Left colon (tissue), 2 donors: ENCODE measurements at places on chromosomes 1 and 21.

DNA sequence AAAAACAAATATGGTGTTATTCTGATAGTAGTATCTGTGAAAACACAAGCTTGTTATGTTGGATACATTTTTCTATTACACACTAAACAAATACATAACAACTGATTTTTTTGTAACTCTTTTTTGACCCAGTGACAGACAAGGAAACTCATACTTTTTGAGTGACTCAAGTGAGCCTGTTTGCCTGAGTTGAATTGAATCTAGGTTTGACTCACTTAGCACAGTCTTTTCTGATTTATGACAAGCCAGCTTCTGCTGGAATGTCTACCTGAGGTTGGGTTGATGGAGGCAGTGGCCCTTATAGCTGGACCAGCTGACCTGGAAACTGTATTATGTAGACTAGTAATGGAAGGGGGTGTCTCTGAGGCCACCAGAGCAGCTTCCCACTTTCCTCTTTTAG, 4.2 kb upstream of the CLCA4 start:
- DNase-seq = no peak

- DNase-seq = no peak
Measured at GRCh38 chr1:14514739-14515138, 83.7 kb upstream of the KAZN start.

- DNase-seq = no peak
Measured at GRCh38 chr21:18164483-18164882, 80.2 kb upstream of the CHODL start.

- DNase-seq = no peak
Measured at GRCh38 chr21:46361935-46362334, 38.0 kb downstream of the PCNT start.

- no peak for DNase-seq
Measured at GRCh38 chr1:237672748-237673147, 218.0 kb downstream of the ZP4 start.

GRCh38 chr21:42405064-42406013, 1.6 kb downstream of the UBASH3A start:
- DNase-seq = no peak

- DNase-seq = no peak
Measured at GRCh38 chr1:214475746-214476145, 75.7 kb downstream of the PTPN14 start.
